ENCODE measurements at places on chromosomes 1 and 21.

DNA sequence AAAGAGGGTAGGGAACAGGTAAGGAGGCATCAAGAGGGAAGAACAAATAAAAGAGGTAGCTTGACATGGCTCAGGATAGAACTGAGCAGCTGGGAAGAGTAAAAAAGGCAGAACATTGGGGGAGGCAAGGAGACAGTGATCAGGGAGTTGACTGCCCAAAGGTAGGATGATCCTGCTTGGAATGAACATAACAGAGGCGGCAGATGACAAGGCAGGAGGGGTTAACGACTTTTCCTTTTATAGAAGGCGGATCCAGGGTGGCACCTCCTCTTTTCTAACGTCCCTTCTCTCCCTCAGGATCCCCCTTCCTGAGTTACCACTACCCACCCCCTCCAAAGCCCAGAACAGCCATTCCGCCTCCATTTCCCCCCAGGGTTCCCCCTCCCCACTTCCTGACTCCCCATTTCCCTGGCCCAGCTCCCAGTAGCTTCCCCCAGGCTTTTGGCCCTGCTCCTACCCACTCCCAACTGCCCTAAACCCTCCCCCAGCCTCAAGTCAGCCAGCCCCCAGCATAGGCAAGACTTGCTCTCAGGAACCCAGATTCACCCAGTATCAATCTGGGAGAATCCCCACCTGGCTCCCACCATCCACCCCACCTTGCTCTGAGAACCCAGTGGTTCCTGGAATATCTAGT, 769 bp upstream of the ADAMTS4 start:
- DNase-seq: no peak

GRCh38 chr1:38076038-38076437, 29.4 kb upstream of the POU3F1 start:
- peak; percentile 11 for DNase-seq

DNA sequence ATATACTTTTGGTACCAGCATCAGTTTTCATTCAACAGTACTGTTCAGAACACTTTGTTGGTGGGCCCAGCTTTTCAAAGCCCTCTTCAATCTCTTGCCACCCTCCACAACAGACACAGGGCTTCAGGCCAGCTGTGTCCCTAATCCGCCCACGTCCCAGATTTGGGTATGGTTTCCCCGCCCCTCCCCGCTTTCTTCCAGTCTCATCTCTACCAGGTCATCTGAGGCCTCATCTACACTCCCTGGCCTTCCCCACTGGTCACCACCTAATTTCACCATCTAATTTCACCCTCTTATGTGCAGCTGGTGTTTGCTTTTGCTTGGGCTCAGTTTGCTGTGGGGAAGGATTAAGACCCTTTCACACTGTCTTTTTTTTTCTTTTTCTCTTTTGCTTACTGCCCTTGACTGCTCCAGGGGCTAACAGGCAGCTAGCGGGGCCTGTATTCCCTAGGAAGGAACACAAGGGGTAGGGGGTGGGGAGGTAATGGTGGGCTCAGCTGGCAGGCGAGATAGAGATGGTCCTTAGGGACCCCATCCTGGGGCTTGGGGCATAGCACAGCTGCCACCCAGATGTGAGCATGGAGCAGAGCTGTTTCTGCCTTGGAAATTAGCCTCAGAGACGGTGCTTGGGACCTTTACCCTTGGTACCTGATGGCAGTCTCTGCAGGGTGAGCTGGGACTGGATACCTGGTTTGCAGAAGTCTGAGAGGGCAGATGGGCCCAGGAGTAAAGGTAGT, 3.8 kb upstream of the EPB41 start:
- no peak for DNase-seq

DNA sequence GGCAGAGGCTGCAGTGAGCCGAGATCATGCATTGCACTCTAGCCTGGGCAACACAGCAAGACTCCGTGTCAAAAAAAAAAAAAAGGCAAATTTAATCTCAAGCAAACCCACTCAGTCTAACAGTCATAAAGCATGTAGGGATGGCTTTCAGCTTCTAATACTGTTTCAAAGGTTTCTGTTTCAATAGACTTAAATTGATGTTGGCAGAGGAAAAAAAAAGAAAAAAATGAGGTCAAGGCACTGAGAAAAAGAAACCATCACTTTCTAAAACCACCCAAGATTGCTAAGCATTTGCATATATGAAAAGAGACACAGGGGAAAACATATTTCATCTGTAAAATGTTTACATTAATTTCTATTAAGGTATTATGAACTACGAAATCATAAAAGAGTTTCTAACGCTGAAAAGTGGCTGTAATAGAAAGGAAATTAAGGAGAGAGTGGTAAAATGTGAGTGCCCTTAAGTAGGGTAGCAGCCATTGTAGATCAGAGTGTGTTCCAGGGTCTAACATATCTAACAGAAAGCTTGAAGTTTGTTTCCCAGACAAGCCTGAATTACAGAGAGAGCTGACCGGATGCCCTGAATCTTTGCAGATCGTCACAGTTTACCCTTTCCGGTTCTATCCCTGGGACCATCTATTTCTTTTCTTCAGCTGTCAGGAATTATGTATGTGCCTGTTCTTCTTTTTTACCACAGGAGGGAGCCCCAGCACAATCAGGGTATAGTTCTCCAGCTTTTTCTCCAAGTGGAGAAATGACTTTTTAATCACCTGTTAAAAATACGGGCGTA, 70.0 kb downstream of the PLD5 start:
- peak; percentile 32 for DNase-seq

GRCh38 chr1:34268311-34268954, 91.7 kb downstream of the C1orf94 start:
- no peak for DNase-seq

GRCh38 chr1:109969146-109969829, 15.3 kb upstream of the AHCYL1 start:
- DNase-seq: no peak

DNA sequence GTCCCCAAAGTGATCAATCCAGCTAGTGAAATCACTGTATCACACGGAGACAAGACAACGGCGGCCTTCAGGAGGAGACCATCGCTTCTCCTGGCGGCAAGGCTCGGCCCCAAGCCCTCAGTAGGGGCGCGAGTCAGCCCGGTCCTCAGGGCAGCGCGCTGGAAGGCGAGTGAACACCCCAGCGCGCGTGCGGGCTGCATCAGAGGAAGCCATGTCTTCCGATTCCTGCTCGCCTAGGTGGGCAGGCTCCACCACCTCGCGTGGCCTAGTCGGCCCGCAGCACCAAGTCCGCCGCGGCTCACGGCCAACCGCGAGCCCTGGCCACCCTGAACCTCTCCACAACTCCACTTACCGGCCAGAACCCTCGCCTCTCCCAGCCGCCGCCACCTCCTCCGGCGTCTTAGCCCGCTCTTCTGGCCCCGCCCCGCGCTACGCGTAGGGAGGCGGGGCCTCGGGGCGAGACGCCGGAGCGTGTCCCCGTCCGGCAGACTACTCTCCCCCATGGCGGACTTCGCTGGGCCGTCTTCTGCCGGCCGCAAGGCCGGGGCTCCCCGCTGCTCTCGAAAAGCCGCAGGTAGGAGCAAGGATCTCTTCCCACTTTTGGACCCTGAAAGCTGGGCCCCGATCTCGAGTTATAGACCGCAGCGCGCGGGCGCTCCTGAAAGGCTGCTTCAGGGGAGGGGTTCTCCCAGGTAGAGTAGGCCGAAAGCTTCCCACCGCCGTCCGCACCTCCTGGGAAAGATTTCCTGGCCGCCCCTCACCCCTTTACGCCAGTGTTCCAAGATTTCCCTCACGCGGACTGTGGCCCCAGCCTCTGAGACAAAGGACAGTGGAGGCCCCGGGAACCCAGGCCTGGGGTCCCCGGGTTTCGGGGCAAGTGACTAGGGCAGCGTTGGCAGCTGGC, at the start of the genes GLMN and RPAP2:
Gene GLMN, minus strand, starts transcription at position 415 of the 904 bp plus-strand sequence. CDS start 988 bp downstream, outside the sequence.
Gene RPAP2, plus strand, starts transcription at position 487 of the 904 bp plus-strand sequence. Its CDS starts 15 bp downstream, at position 502.
- peak; percentile 83 for DNase-seq

DNA sequence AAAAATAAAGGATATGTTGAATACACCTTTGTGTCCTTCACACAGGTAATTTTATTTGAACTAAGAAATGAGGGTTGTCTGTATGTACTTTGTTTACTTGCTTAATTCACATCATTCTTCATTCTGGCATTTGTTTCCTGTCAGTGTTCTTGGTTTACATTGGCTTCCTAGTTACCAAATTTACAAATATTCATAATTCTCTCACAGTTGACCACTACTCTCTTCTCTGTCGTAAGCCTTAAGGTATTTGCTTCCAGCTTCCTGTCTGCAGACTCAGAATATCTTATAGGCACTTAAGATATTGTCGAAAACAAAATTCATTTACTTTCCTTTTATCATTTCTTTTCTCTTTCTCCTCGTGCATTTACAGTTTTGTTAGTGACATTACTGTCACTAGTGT, 15.9 kb downstream of the RNPC3 start:
- no peak for DNase-seq

- no peak for DNase-seq
Measured at GRCh38 chr1:36624466-36624865, 141.8 kb upstream of the CSF3R start.

DNA sequence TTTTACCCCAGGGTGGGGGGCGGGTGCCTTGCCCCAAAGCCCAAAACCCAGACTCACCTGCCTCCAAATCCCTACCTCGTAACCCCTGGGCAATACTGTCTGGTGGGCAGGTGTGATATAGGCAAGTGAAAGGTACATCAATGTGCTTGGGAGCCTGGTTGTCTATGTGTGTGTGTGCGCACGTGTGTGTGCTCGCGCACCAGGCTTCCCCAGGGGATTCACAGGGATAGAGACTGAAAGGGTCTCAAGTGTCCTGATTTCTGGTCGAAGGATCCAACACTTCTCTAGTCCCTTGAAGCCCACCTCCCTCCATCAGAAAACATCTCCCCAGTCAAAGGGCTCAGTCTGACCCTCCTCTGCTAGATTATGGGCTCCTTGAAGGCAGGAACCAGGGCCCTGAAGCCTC, 28.9 kb upstream of the EPB41 start:
- no peak for DNase-seq

DNA sequence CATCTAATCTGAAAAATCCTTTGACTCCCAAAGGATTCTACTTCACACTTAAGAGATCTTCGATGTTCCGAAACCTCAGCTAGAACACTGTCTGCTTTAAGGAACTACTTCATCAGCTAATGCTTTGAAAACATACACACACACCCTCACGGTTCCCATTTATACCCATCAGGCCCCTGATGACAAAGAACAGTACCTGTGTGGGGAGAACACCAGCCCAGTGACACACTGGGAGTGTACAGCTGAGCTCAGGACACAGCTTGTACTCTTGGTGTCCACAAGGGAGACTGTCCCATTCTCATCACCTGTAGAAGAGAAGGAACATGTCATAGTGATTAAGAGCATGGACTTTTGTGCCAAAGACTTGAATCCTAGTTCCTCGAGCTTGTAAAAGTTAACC, 6.6 kb downstream of the WDR77 start:
- no peak for DNase-seq

DNA sequence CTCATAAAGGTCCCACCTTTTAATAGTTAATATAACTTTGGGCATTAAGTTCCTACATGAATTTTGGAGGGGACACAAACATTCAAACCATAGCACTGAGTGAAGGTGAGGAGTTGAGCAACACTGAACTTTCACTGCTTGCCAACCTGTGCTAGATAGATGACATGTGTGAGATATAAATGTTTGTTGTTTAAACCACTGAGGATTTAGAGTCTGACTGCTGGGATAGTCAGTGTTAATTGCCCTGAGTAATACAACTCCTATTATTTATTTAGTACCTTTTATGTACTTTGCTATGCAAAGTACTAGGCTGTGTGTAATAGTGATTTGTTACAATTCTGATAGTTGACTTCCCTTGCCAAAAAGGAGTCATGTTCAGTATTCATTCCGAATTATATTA, 32.4 kb upstream of the SLC16A1 start:
- DNase-seq: no peak

DNA sequence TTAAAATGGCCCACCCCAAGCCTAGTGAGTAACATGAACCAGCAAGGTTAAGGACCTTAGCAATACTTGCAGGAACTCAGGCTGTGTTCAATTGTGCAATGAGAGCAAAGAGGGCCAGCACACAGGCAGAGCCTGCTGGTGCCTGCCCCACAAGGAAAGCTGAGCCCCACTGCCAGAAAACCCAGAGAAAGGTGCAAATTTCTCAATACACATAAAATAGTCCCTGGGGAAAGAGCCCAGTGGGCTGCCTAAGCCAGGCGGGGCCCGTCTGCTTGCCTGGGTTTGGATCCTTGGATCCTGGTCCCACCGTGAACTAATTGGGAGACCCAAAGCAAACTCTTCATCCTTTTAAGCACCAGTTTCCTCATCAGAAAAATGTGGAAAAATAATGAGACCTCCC, 128.5 kb upstream of the CACNA1E start:
- DNase-seq: no peak

DNA sequence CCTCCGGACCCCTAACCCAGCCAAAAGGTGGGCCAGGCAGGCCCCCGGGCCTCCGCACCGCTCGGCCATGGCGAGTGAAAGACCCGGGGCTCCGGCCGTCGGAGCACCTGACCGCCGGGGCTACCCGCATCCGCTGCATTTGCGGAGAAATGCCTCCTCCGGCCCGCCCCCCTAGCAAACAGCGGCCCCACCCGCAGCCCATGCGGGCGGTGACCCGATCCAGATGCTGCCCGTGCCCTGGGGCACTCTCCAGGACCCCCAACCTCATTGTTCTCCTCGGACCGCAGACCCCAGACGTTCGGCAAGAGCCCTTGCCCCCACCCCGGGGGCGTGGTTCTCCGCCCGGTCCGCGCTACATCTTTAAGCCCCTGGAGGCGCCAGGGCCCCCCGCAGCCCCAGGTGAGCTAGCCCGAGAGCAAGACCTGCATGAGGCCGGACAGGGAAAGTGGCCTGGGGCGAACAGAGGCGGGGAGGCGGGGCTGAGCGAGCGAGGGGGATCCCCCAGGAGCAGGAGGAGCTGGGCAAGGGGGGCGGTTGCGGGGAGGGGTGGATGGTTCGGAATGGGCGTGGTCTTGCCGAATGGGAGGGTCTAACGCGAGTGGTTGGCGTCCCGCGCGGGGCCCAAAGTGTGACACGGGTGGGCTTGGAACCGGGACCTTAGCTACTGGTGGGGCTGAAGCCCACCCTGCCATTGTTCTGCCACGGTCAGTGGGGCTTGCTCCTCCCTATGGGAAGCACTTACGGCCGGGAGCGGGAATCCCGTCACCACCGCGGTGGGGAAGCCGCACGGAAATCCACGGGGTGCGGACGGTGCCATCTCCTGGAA, 6.3 kb upstream of the CRYBG2 start:
- no peak for DNase-seq

GRCh38 chr1:101187297-101187696, 49.5 kb upstream of the S1PR1 start:
- no peak for DNase-seq

DNA sequence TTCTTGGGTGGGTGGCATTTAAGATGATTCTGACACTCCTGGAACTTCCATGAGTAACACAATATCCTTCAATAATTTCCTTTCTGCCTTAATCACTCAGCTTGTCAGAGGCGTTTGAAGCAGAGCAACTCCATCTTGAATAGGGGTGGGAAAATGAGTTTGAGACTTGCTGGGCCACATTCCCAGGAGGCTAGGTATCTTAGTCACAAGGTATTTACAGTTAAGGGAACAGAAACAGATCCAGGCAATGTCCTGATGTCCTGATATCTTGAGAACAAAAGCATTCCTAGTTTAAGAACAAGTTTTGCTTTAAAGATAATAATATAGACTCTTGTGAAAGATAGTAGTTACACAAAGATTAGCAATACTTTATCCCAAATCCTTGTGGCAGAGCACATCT, 76.6 kb upstream of the KIAA0040 start:
- peak; percentile 40 for DNase-seq

- no peak for DNase-seq
Measured at GRCh38 chr21:35423709-35424108, 374.6 kb upstream of the RUNX1 start.

Measured in Calu3 (cell line).